ENCODE measurements at places on chromosomes 3 and 15.

GRCh38 chr3:117531078-117531767 is 821.6 kb downstream of the TUSC7 start:
- no peak for DNase-seq

- peak; percentile 37 for DNase-seq
Observed at GRCh38 chr3:126731044-126731443, 27.0 kb downstream of the CHCHD6 start.

GRCh38 chr15:74995779-74996765 is 709 bp downstream of the SCAMP5 start:
- DNase-seq: no peak

GRCh38 chr3:128487813-128488635 is 5.0 kb downstream of the GATA2 start:
- no peak for DNase-seq
